Stomach (tissue), 19 donors: ENCODE measurements at places on chromosomes 2 and 18. TPM values are rescaled to one million over a fixed set of nuclear protein-coding genes. Genes with fewer than 3 reads are reported as not detected.

Gene SFT2D3
- total RNA-seq = 9.7 TPM

- no peak for DNase-seq
Measured at GRCh38 chr18:60676815-60677214, 304.2 kb upstream of the MC4R start.

DNA sequence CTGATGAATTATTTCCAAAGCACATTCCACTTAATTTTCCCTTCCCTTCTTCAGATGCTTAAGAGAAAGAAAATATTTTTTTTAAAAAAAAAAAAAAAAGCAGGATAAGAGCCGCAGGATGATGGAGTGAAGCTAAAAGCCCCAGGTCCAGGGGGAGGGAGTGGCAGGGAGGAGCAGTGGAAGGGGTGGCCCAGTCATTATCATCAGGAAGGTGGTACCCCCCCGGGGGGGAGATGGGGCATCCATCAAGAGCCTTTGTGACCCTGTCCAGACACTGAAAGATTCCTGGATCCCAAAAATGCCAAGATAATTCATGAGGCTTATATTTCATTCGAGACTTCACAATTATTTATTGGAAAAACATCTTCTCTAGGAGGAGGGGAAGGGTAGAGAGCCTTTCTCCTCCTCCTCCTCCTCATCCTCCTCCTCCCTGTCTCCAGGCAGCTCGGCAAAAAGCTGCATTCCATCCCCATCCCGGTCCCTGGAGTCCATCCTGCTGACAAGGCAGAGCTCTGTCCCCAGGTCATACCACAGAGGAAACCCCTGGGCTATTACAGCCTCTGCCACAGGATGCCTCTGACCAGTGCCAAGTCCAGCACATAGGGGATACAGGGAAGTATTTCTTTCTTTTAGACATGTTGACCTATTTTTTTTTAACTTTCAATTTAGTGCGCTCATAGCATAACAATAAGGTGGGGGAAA is 125.3 kb downstream of the TWIST2 start:
- DNase-seq = no peak

Gene GNAL
- under 0.01 TPM for total RNA-seq

- no peak for DNase-seq
Measured at GRCh38 chr2:216872040-216872439, 12.2 kb upstream of the TNP1 start.

Gene HAAO
- 0.89 TPM for total RNA-seq
